ENCODE measurements at places on chromosomes 6 and 20. TPM values are rescaled to one million over a fixed set of nuclear protein-coding genes. Genes with fewer than 3 reads are reported as not detected.

DNA sequence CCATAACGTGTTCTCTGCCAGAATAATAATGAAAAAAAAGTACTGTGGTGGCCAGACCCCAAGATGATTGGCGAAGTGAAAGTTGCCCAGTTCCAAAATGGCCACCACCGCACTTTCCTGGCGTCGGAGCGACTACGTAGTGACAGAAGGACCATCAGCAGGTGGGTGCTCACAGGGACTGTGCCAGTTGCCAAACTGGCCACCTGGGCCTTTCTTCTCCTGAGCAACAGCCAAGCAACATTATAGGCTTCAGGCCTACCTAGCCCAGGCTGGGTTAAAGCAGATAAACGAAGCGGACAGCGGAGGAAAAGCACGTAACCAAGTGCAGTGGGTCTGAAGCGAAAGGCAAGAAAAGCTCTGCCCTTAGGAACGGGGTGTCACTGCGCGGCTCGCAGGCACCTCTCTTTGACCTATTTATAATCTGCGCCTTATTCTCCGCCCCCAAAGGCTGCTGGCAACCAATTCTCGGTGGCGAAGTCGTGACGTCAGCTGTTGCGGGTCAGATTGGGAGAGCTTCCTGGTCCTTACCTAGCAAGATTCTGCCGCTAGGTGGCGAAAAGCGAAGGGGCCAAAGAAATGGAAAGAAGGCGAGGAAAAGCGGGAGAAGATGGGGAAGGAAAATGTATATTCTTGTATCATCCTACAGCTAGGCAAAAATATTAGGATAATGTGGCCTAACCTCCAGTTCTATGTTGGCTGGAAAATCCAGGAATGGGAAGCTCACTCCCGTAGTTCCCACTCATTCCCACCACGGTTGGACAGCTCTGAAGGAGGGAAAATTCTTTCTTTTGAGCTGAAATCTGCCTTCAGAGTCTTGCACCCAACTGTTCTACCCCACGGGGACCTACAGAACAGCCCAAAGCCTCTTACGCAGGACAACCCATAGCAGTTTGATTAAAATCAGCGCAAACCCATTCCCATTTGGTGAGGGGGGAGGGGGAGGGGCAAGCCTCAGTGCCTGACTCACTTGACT is 6.9 kb upstream of the MOG start:
- DNase-seq, result peak; percentile 99

DNA sequence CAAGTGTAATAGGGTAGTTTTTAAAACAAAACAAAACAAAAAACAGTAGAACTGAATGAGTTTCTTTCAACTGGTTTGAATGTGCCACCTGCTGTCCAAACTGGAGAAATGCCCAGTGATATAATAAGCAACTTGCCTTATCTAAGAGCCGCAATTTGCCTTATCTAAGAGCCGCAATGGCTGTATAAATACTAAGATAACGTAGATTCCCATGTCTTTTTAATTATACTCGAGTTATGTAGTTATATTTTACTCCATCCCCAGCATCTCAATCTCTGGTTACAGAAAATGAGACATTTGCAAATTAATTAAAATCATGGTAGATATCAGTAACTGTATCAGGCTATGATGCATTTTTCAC is 67.2 kb downstream of the RPP40 start:
- DNase-seq, result no peak

- DNase-seq, result no peak
Observed at GRCh38 chr6:125839879-125840278, 49.1 kb downstream of the NCOA7 start.

DNA sequence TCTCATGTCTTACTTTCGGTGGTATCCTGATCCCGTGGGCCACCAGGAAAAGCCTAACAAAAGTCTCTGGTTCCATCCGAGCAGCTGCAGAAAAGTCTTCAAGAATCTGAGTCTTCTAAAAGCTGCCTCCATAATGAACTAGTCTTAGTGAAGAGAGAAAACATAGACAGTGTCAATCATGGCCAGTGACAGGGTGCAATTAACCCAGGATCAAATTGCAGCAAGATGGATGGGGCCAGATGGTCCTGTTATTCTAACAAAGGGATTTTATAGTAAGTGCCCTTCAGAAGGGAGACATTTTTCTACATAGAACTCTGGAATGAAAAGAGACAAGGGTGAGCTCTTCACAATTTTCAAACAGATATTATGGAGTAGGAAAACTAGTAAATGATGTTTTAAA is 281.6 kb upstream of the ZFP64 start:
- DNase-seq, result no peak

Gene COX4I2
- total RNA-seq, result 2.1 TPM

- DNase-seq, result no peak
Observed at GRCh38 chr6:97665446-97665845, 382.4 kb upstream of the MMS22L start.

- no peak for DNase-seq
Observed at GRCh38 chr6:33417128-33417902, 592 bp downstream of the CUTA start.

Gene C20orf204
- 0.17 TPM for total RNA-seq

GRCh38 chr6:133951881-133952814 is 876 bp upstream of the TBPL1 start:
- no peak for DNase-seq

DNA sequence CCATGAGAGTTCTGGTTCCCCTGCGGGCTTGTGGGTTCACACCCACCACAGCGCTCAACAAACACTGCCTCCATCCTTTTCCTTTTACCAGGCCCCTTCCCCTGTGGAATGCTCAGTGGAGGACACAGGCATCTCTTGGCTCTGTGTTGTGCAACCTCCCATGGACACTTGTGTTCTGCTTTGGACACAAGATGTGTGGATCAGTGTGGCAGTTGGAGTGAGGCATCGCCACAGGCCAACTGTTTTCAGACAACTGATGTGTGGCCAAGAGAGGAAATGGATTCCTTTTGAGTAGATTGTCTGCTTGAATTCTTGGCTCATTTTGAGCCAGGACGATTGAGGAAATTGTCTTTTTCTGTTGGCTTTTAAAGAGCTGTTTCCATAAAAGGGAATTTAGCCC is 26.8 kb downstream of the CST8 start:
- no peak for DNase-seq

Gene ACTL10
- total RNA-seq, result 2.5 TPM

DNA sequence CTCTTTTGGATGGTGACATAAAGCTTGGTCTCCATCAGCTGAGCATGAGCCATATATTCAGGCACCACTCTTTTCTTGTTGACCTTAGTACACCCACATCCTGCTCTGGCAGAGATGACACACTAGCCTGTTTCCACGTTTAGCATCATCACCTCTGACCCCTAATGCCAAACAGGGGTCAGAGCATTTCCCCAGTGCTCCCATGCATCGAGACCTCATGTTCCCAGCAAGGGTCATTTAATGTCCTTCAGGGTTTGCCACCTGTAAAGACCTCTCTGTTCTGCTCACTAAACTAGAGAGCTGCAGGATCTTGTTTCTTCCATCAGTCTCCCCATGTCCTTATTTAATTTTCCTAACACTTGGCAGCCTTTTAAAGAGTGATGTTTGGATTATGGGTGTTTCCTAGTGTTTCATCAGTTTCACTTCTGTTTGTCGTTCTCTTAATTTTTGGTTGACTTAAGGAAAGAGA is 97.5 kb downstream of the AIG1 start:
- DNase-seq, result no peak

Gene ZBTB12
- total RNA-seq, result 1.7 TPM

DNA sequence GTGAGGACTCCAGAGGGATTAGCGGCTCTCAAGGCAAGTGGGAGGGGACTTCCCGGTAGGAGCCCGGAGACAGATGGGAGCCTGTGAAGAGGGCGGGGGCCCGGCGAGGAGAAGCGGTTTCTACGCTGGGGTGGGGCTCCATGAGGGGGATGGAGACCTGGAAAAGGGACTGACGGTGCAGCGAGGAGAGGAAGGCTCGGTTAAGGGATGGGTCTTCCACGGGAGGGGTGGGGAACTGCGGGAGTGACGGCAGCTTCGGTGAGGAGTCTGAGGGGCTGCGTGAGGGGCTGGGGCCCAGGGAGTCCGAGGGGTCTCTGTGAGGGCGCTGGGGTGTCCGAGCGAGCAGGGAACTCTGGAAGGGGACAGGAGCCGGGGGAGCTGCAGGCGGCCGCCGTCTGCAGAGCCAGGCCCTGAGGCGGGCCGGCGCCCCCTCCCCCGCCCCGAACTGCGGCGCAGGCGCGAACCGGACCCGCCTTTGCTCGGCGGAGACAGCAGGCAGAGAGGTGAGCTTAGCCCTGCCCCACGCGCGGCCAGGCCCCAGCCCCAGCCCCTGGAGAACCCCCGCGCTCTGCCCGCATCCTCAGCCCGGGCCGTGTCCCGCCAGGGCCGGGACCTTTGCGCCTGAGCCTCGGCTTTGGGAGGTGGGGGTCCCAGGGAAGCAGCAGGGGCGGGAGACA is at the start of gene NRSN2:
NRSN2 (plus strand) TSS at position 472 of the 677 bp plus-strand sequence. CDS start 2,533 bp downstream, outside the sequence.
- DNase-seq, result no peak

Gene IL17A
- total RNA-seq, result not detected

- DNase-seq, result peak; percentile 86
Observed at GRCh38 chr20:59221049-59221706, 57.6 kb downstream of the ZNF831 start.

- DNase-seq, result no peak
Observed at GRCh38 chr6:33552252-33552651, 27.8 kb downstream of the BAK1 start.

DNA sequence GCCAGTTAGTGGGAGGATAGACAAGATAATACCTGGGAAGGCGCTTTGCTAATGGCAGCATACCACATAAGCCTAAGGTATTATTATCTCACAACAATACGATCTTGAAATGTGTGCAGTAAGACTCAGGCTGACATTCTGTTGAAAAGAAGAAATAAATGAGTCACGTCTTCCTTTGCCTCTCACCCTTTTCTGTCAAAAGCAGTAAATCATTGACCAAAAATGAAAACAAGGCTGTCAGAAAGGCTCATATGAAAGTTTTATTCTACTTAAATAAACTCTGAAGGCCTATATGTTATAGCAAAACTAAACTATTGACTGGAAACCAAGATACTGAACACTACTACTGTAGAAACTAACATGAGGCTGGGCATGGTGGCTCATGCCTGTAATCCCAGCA is 43.1 kb upstream of the IL20RA start:
- no peak for DNase-seq

Data from esophagus muscularis mucosa (tissue), 4 donors.